ENCODE measurements at places on chromosomes 4 and X.

DNA sequence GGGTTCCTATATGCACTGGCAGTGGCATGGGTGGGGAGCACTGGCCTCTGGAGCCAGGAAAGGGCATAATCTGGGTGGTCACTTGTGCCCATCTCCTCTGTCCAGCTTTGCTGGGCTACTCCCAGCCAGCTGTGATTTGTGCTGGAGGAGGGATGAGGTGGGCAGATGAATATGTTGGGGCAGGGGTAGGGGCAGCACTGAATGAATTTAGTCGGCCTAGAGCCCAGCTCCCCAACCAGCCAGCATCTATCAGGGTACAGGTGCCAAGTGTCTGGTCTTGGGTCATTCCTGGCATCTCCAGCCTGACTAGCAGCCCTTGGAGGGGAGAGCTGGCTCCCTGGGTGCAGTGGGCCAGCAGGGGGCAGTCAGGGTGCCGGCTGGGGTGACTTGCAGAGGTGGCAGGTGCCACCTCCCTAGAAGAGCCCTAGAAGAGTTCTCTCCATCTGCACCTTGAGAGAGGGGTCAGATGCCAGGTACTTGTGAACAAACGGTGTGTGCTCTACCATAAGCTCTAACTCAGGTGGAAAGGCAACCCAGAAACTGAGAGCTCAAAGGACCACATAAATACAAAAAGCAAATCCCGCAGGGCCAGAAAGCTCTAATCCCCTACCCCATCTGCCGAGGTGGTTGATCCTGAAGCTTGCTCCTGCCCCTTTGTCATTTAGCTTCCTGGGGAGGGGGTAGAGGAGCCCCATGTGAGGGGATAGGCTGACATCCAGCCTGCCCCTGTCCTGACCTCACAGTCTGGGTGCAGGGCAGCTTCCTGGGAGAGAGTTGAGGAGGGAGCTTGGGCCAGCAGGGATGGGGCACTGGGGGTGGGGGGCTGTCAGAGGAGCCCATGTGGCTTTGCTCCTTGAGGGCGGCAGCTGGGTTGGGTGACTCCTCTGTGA lies 2.2 kb downstream of the SORCS2 start:
- peak; percentile 40 for DNase-seq

GRCh38 chrX:392575-392846 lies 5.8 kb upstream of the PPP2R3B start:
- no peak for DNase-seq

DNA sequence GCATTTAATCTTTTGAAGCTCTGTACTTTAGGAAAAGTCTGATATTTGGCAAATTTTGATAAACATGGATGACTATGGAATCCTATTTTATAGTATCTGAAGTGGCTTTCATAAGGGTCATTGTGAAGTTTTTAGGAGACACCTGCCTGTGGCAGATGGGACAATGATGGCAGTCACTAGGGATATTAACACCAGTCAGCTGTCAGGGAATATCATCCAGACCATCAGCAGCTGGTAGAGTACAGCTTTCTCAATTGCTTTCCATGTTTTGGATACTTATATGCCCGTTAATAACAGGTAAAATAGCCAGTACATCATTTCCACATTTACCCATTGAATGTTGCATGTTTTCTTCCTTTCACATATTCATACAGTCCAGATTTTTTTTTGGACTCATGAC lies 39.1 kb downstream of the NPNT start:
- DNase-seq: no peak

GRCh38 chrX:38452603-38453002 lies 100.2 kb downstream of the OTC start:
- DNase-seq: no peak

- DNase-seq: peak; percentile 73
Observed at GRCh38 chr4:76212851-76213414, 691 bp downstream of the SCARB2 start.

DNA sequence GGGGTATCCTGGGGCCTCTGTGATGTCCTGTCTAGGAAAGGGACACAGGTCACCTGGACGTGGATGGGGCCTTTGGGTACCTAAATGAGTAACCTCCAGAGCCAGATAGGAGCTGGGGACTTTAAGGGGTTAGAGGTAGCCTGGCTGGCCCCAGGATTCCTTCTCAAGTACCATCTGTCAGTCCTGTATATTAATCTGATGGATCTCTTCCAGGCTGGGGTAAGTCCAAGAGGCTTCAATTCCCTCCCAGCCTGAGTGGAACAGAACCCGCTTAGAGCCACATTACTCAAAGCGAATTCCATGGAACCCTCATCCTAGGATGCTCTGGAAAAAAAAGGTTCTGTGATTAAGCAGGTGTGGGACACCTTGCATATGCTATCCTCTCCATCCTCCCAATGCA lies 24.8 kb upstream of the MAP3K15 start:
- no peak for DNase-seq

DNA sequence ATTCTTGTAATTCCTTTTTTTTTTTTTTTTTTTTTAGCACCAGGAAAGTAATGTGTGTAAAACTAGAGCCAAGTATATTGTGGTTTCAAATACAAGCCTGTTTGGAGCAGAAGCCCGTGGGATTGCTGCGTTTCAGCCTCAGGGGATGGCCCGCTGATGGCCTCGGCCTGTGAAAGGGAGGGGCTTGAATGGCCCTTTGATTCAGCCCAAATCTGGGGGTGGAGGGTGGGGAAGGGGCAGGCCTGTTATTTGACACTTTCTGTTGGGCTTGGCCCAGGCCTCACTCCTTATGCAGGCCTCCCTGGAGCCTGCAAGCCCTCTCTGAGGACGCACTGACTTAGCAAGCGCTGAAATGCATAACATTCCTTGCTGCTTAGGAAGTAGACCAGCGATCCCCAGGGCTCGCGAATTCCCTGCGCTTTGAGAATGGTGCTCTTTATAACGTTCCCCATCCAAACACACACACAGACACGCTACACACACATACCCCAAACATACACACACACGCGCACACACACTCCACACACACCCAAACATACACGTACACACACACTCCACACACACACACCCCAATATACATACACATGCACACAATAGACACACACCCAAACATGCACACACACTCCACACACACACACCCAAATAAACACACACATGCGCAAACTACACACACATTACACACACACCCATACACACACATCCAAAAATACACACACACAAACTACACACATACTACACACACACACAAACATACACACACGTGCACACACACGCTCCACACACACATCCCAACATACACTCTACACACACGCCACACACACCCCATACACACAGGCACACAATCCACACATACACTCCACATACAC lies 29.6 kb downstream of the TLR10 start:
- no peak for DNase-seq

DNA sequence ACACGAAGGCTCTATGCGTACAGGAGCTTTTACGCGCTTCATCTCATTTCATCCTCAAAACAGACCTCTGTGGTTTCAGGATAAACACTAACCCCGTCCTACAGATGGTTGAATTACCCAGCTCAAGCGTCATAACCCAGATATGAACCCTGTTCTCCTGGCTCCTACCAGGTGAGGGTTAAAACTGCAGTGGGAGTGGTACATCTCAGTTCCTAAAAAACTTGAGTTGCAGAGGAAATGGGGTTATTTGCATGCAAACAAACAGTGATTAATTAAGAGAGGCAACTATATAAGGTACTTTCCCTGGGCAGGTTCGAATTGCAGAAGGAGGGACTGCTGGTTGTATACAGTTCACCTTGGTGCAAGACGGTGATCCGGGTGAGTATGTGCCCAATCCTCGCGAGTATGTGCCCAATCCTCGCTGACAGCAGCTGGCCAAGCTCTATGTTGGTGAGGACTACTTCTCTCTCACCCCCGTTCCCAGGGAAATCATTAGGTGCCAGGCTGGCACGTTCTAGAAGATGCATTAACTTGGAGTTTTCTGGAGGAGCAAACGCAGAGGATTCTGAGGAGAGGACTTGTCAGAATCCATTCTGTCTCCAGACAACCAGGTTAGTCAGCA lies 72.6 kb downstream of the FHDC1 start:
- DNase-seq: no peak

DNA sequence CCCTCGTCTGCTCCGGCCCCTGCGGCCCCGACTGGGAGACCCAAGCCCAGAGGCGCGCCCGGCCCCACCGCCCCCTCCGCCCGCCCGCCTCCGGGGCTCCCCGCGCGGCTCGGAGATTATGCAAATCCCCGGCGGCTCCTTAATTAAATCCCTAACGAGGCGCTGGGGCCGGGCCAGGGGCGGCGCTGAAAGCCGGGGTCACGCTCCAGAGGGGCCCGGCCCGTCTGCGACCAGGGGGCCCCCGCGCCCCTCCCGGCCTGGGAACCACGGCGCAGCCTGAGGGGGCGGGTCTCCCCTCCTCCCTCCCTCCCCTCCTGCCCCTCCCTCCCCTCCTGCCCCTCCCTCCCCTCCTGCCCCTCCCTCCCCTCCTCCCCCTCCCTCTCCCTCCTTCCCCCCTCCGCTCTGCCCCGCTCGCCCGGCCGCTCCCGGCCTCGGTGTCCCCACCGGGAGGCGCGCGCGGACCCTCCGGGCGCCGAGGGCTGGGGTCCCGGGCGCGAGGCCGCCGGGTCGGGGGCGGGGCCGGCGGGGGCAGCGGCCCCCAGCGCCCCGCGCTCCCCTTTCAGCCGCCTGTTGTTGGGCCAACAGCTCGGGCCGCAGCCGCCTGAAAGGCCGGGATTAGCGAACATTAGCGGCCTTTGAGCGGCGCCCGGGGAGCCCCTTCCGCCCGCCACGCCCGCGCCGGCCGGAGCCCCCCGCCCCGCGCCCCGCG lies 25.9 kb upstream of the FGFR3 start:
- DNase-seq: no peak

DNA sequence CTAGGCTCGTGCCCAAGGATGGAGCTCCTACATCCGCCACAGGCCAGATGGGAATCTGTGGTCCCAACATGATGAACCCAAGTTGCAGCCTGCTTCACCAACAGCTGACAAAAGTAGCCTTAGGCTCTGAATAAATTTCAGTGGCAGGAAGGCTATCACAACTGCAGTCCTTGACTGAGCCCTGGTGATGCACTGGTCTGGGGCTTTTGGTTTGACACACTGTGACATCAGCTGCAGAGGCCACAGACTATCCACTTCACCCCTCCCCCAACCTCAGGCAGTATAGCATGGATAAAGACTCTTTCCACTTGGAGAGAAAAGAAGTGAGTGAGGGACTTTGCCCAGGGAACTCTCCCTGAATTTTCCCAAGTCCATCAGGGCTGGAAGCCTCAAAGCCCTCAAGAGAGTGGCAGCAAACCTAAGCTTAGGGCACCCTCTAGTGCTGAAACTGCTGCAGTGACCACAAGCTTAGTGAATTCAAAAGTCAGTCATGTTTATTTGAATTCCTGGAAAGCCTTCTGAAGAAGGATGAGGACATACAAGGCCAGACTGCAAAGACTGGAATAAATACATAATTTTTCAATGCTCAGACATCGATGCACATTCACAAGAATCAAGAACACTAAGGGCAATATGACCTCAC lies 135.0 kb upstream of the TENT5D start:
- peak; percentile 1 for DNase-seq

DNA sequence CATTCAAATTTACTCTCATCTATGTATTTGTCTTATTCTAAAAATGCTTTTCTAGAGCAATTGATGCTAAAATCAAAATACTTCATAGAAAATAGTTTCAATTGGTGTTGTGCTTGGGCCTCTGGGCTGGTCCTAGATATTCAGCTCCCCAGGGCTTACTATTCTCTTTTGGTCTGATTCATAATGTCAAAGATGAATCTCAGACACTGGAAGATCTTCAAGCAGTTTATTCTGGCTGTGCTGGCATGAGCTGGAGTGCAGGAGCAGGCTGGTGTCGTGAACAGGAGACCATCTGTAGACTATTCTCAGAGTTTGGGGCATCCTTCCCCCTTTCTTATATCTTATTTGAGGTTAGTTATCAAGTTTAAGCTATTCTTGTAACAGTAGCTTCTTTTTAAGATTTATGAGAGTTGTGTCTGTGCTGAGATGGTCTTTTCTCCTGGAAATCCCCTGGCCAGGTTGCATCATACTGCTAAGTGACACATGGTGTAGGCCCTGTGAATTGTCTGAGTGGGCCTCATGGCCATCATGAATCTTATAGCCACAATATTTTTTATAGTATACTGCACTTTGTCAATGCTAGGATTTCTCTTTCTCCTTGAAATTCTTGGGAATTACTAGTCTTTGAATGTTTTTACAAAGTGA lies 1624.0 kb upstream of the IGFBP7 start:
- peak; percentile 11 for DNase-seq

DNA sequence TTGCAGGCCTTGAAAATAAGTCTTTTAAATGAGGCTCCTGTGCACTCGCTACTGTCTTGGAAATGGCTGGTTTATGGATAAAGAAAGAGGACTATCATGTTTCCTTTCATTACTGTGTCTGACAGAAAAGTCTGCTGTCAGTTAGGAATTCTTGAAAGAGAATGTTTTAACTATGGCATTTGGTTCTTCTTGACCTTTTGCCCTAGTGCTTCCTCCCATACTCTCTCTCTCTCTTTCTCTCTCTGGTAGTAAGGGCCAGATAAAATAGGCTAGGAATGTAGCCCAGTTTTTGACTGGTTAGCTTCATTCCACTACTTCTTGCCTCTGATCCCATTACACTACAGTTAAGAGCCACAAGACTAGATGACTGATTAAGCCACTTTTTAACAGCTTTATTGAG lies 29.8 kb downstream of the YY2 start:
- DNase-seq: no peak

DNA sequence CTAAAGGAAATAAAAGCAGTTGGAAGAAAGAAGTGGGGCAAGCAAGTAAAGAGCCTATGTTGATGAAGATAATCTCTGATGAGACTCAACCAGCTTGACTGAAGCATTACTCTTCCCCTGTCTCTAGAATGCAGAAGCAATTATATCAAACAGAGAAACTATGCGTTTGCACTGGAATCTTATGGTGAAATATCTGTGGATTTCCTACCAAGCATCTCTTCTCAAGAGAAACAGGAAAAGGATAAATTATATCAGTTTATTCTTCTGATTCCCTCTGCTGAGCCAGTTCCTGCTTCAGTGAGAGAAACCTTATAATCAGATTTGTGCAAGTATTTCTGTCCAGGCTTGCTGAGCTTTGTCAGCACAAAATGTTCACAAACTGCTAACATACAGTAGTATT lies 316.7 kb upstream of the SLC7A11 start:
- no peak for DNase-seq

Measured in activated CD8-positive, alpha-beta T cell treated with anti-CD3 and anti-CD28 coated beads for 36 hours (primary cell).